Liver (tissue), 10 donors: ENCODE measurements at places on chromosomes 7 and 10.

GRCh38 chr7:105972276-105972675, 9.2 kb downstream of the CDHR3 start:
- no peak for DNase-seq

GRCh38 chr10:122225330-122225729, 45.8 kb upstream of the BTBD16 start:
- no peak for DNase-seq

GRCh38 chr10:89966211-89966610, 264.8 kb downstream of the KIF20B start:
- no peak for DNase-seq

DNA sequence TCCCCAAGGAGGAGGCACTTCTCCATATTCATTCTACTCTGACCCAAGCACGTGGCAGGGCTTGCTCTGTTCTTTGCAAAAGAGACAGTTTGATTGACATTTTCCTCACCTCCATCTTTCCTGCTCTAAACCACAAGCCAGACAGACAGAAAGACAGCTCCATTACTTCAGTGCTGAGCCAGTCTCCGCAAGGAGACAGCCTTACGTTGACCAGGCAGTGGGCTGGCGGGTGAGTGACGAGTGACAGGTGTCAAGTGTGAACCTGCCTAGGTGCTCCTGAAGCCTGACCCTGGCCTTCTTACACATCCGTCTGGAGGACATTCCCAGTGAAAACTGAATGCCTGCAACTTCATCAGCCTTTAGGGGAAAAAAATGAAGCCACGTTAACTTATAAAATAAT, 314.6 kb downstream of the TNS3 start:
- no peak for DNase-seq

- DNase-seq: no peak
Measured at GRCh38 chr10:105615715-105616365, 974.8 kb downstream of the SORCS3 start.

DNA sequence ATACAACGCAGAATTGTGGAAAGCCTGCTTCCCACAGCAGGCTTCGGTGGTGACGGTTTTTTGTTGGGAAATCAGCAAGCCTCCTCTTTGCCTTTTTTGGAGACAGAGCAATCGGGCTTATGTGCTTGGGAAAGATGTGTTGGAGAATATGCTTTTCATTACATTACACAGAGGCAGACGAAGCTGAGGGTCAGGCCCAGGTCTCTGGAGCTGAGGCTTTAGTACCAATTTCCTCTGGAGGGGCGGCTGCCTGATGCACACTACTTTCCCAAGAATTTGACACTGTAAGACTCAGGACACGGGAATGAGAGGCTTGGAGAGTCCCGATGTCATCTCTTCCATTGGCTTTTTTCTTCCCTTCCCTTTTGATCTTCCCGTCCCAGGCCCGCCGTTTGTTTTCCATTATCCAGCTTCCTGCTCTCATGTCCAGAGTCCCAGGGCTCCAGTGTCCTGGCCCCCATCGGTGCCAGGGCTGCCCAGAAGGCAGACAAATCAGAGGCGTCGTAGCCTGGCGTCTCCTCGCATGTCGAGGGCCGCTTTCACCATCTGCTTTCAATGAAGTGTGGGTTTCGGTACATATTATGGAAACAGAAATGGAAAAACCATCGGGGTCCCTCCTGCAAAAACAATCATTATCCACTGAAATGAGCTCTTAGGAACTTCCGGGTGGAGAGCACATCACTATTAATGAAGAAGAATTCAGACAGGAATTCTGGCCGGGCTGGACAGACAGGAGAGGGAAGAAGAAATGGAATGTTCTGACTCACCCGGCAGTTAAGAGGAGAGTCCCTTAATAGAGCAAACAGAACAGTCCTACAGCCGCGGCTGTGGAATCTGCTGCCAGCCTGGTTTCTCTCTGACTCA, 123.0 kb upstream of the JCAD start:
- DNase-seq: no peak

- DNase-seq: peak; percentile 67
Measured at GRCh38 chr7:191981-192649, at the start of gene FAM20C. Gene FAM20C (plus strand): TSS chr7:192571. CDS start chr7:193200, 629 bp downstream.

- no peak for DNase-seq
Measured at GRCh38 chr7:94352887-94353286, 41.8 kb upstream of the COL1A2 start.

DNA sequence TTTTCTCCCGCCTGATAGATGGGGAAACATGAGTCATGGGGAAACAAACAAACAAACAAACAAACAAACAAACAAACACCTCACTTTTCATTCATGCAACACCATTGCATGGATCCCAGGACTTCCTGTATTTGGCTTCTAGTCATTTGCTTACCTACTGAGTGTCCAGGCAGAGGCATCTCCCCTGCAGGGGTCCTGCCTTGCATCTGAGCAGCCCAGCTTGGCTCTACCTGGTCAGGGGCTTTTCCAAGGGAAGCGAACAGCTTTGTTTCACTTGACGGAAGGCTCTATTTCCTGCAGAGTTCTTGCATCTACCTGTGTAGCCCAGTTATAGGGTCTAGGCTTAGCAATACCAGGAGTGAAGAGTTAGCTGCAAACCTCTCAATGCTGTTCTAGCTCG, 374.2 kb downstream of the GATA3 start:
- no peak for DNase-seq

GRCh38 chr7:138064856-138065357, 11.4 kb upstream of the AKR1D1 start:
- no peak for DNase-seq

GRCh38 chr10:15457382-15457781, 86.3 kb upstream of the FAM171A1 start:
- no peak for DNase-seq

- no peak for DNase-seq
Measured at GRCh38 chr10:33215154-33215553, 119.3 kb downstream of the NRP1 start.

- no peak for DNase-seq
Measured at GRCh38 chr7:482521-483083, 37.0 kb downstream of the PDGFA start.

DNA sequence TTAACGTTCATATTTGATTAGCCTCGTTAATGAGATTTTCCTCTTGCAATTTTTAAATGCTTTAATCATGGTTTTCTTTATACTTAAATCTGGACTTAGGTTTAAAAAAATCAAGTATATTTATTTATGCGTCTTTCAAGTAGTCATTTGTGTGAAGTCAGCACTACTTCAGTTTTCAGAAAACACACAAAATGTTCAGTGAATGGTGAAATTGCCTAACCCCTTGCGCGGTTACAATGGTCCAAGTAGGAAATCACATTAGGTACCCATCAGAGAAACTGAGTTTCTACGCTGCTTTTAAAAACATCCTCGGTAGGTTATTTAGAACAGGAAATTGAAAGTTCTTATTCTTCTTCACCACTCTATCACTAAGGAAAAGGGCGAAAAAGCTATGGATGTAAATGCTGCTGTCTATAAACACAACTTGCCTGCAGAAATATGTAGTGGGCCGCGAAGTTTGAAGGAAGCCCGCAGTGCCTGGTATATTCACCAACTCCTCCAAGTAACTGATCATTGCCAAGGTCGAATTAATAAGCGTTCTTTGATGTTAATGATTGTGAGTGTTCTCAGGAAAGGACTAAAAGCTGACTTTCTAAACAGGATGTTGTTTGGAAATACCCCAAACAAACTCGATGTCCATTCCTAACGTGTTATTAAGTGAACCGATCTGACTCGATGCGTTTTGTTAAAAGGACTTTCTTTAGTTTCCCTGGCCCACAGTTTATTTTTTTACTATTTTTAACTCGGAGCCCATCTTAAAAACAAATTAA, 1.0 kb downstream of the SYPL1 start:
- no peak for DNase-seq

DNA sequence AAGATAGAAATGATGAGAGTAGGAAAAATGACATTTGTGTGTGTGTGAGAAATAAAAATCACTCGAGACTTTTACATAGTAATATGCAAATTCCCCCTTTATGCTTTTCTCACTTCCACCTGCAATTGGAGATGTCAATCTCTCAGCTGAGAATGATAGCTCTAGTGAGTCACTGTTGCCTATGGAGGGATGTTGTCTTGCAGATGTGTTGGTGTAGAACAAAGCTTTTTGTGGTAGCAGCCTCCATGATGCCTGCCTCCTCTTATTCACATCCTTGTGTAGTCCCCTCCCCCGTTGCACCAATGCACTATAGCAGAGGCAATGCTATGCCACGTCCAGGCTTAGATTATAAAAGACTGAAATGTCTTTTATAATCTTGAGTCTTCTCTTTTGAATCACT, 33.8 kb downstream of the SPAG6 start:
- no peak for DNase-seq

DNA sequence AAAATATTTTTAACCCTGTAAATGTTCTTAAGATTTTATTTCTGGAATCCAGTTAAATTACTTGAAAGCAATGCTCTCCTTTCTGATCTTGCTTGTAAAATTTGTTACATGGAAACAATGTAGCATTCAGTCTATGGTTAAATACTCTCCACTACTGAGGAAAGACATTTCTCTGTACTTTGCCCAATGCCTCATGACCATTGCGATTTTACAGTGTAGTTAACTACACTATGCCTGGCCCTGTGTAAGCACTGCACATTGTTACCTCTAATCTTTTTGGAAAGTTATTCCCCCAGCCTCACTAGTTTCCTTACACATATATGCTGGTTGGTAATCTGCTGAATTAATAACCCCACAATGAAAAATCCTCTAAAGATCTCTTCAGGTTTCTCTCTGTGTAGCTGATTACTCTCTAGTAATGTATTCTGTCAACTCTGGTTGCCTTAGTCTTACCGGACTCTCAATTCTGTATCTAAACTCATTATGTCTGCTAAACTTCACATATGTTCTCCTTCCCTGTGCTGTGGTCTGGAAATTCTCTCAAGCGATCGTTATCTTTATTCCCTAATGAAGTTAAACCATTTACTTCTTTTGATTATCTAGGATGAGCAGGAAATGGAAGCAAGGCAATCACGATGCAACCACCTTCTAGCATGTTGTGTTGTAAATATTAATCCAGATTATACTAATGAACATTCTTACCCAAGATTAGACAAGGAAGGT, 58.7 kb upstream of the TMEM106B start:
- DNase-seq: no peak

DNA sequence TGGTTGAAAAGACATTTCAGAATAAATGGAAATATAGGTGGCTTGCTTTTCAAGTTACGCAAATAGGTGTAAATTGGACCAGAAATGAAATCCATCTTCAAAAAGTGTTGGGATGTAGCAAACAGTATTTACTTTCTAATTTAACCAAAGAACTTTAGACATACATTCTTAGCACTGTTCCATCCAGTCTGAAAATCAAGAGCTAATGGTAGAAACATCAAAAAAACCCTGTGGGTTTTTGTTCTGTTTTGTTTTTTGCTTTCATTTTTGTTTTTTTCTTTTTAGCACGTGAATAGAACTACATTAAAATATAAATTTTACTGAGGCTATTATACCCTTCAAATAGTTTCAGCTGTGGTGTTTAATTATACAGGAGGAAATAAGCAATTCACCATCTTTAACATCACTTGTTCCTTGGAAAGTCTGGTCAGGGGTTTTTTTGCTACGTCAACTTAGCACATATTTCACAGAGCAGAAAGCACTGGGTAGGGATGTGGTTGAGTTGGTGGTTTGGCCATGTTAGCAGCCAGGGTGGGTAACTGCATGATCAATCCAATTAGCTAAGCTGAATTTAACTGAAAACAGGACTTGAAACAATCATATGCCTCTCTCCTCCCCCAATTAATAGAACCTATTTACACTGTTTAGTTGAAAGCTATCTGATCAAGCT, 275.4 kb upstream of the PFKP start:
- DNase-seq: no peak

DNA sequence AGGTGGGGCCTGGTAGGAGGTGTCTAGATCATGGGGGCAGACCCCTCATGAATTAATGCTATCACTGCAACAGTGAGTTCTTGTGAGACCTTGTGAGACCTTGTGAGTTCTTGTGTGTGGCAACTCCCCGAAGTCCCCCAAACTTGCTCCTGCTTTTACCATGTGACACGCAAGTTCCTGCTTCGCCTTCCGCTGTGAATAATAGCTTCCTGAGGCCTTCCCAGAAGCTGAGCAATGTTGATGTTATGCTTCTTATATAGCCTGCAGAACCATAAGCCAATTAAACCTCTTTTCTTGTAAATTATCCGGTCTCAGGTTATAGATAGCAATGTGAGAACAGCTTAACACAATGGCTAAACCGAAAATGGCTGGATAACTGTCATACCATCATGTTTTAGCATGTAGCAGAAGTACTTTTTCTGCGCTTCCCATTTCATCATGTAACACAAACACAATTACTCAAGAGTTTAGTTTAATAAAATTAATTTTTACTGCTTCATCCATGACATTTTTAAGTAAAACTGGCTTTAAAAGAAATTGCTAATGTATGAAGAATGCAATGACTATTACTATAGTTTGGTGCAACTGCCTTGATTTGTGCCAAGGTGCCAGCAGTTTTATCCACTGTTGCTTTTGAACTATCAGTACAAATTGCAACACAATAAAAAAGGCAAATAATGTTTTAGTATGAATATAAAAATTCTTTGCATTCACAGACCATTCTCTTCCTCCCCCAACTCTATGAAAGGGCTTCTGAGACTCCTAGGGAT, 87.7 kb upstream of the TMEM168 start:
- DNase-seq: no peak

DNA sequence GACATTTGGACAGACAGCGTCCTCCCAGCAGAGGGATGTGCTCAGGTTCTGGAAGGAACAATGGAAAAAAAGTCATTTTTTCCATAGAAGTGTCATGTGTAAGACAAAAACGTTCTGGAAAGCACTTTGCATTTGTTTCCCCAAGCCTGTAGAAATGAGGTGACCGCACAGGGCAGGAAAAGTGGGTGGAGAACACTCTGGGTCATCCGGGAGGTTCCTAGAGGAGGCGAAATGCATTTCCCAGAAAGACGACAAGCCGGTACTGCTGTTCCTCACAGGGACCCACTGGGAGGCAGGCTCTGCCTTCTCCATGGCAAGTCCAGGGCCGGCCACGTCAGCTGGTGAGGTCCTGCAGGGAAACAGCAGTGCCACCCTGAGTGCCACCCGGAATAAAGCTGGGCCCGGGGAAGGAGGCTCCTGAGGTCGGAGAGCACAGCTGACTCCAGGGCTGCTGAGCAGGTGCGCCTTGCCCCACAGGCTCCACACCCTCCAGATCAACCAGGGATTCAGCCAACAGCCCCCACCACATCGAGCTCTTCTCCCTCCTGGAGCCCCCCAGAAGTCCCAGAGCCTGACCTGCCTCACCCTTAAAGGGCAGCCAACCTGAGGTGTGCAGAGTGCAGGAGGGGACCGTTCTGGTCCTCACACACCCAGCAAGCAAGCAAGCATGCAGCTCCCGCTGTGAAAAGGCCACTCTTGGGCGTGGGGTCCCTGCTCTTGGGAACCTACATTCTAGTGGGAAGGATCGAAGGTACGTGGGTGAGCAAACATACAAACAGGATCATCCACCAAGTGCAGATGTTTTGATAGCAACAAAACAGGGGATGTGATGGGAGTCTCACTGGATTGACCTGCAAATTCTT, 28.8 kb upstream of the INPP5A start:
- no peak for DNase-seq

DNA sequence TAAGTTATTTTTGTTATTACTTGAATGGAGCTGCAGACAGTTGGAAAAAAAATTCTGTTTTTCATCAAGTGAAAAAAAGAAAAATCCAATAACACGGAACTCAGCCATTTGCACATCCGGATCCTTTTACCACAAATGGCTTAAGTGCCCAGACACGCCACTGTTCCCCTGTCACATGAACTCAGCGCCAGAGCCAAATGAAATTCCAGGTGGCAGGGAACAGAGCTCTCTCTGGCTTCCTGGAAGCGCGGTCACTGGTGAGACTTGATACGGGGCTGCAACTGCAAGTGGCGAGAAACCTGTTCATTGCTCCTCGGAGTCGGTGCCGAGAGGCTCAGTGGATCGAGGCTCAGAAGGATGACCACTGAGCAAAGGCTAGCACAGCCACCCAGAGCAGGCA, 60.8 kb upstream of the NPTX2 start:
- DNase-seq: no peak
